ENCODE measurements at places on chromosomes 5 and 9.
A peak's percentile ranks its signal among the peaks of the same experiment; 100 is the strongest.

DNA sequence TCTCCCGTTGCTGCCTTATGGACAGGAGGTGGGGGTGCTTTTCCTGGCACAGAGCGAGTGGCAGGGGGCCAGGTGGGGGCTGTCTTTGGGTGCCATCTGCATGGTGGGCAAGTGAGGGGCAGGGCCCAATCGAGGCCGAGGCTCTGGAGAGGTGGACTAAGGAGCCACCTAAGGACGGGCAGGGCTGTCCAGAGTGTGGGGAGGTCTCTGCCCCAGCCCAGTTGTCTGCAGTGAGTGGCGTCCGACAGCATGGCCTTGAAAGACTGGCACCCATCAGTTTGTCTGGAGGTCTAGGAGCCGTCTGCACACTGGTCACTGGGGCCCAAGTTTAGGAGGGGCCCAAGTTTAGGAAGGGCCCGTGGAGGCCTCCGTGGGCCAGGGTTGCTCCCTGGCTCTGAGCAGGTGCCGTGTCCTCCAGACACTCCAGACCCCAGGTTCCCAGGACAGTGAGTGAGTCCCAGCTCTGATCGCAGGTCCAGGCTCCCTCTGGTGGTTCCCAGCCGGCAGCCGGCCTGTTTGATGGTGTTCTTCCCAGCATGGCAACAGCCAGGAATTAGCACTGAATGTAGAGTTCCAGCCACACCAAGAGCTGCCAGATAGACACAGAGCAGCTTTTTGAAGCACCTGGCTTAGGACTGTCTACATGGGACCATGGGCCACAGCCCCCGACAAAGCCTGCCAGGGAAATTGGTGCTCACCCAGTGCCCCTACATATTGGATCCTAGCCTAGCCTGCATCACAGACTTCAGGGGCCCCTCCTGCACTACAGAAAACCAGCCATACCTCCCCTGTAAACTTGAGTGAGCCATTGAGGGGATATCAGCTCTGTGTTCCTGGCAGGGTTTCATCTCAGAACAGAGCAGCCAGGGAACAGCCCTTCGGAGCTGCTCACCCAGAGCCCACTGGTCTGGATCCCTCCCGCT lies 120.9 kb downstream of the WNK2 start:
- peak; percentile 5 for DNase-seq

DNA sequence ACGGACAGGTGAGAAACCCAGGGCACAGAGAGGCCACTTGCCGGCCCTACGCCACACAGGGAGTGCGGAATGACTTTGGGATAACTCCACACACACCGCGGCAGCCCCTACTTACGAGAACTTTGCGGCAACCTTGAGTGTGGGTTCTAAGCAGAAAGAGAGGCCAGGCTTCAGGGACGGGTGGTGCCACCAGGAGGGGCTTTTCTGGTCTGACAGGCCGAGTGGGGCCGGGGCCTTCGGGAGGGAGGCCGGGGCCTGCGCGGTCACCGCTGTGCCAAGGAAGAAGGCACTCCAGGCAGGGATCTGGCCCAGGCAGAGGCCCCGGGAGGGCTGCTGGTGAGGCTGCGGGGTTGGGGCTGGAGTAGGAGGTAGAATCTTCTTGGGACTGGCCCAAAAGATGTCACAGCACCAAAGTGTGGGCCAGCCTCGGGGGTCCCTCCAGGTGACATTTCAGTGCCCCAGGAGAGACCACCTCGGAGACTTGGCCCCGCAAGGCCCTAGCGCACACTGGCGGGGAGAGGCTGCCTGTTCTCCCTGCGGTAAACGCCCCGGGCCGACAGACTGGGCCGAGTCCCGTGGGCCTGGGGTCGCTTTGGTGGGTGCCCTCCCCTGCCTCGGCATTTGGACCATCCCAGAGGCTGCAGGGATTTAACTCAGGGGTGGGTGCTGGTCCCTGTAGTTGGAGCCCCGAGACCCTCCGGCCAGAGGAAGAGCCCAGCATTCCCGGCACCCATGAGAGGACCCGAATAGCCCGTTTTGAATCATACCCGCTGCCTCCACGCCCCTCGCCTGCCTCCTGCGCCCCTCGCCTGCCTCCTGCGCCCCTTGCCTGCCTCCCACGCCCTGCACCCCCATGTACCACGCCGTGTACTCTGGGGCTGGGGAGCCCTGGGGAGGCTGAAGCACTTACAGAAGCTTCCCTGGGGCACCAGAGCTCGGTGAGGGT lies 9.0 kb upstream of the RNU6ATAC start:
- DNase-seq = no peak

DNA sequence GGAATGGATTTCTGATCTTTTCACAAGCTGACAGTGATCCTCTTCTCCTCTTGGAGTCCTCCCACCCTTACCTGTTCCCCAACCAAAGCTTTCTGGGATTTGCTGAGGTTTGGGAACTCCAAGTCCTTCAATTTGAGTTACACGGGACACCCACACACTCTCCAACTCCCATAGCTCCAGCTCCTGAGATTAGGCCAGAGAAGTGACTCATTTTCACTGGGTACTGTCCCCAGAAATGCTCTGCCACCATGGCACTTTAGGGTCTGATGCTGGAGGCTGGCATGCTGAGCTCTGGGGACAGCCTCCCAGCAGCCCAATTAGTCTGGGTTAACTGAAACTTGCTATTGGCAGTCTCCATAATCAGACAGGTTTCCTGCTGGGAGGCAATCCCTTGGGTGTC lies 14.0 kb upstream of the HRCT1 start:
- no peak for DNase-seq

GRCh38 chr9:33153666-33154065 lies 13.5 kb downstream of the B4GALT1 start:
- no peak for DNase-seq

DNA sequence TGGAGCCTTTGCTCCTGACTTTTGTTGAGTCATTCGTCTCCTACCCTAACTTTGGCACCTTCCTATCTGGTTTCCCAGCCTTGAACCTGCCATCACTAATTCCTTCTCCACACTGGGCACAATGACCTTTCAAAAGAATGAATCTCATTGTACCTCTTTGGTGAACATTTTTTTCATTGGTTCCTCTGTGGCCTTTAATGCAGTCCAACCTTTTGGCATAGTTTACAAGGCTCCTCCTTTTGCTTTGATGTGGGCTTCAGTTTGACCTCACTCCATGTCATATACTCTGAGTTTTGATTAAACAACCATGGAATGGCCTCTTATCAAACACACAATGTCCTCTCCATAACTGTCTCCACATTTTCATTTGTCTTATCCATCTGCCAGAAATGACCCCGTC lies 14.5 kb upstream of the ROPN1L start:
- no peak for DNase-seq

GRCh38 chr5:180521101-180521500 lies 26.9 kb downstream of the CNOT6 start:
- no peak for DNase-seq

GRCh38 chr5:332843-333242 lies 11.3 kb downstream of the AHRR start:
- DNase-seq = no peak

DNA sequence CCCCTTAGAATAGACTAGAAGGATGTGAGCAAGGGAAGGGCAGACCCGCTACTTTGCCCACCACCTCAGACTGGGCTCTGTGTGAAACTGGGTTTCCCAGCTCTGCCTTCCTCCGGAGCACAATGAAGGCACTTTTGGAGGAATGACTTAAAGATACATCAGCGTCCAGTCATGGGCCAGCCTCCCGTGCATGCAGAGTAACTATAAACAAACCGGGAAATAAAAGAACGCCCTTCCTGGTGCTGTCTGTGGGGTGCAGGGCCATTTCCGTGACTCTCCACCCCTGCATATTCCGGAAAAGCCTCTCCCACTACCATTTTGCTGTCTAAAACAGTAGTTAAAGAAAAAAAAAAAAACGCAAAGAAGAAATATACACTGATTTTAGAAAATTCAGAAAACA lies 165.9 kb upstream of the IRX4 start:
- DNase-seq = no peak

GRCh38 chr5:149931992-149932436 lies 12.6 kb downstream of the PDE6A start:
- DNase-seq = no peak

GRCh38 chr5:6611334-6612256 lies 21.2 kb downstream of the NSUN2 start:
- no peak for DNase-seq

GRCh38 chr5:151896031-151896691 lies 28.5 kb downstream of the GLRA1 start:
- peak; percentile 36 for DNase-seq

- no peak for DNase-seq
These were observed 70.6 kb downstream of the TENT4A start for GRCh38 chr5:6783787-6784186.

- DNase-seq = no peak
These were observed 87.5 kb downstream of the TTLL11 start for GRCh38 chr9:122005597-122005996.

DNA sequence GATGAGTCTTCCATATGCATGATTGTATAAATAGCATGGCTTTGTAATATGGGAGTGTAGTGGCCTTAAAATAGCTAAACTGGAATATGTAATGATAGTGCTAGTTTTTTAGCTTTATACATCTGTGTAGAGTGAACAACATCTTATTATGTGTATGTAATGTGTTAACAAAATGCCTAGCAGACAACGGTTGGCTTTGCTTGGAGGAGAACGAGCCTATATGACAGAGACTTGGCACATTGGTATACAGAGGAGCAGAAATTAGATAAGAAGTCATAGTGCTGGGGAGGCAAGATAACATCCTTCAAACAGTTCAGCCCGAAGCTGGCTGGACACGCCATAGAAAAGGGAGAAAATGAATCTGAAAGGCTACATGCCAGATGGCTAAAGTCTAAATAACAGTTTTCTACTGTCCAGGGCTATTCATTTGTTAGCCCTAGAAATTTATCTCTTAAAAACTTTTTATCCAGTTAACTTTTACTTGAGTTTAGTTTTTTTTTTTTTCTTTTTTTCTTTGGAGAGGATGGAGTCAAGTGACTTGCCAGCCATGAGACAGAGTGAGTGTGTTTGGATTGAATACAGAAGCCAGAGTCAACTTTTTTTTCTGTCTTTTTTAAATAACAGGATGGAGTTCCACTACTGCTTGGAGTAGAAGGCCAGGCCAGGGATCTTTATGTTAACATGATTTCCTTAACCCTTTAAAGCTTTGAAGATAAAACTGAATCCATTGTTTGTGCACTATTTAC lies 214.4 kb upstream of the ACTBL2 start:
- no peak for DNase-seq

DNA sequence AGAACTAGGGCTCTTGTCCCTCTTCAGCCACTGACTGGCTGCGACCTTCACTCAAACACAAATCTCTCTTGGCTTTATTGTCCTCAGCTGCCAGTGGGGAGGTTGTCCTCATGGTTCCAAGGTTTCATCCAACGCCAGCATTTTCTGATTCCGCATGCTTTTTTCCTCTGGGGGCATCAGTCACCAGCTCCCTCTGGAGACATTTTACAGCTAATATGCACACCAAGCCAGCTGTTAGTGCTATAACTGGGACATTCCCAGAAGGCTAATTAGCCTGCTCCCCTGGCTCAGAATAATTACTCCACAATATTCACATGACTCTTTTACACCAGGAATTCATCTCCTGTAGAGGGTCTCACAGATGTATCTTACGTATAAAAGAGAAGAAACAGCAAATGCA lies 193.6 kb upstream of the ANKRD55 start:
- DNase-seq = no peak

DNA sequence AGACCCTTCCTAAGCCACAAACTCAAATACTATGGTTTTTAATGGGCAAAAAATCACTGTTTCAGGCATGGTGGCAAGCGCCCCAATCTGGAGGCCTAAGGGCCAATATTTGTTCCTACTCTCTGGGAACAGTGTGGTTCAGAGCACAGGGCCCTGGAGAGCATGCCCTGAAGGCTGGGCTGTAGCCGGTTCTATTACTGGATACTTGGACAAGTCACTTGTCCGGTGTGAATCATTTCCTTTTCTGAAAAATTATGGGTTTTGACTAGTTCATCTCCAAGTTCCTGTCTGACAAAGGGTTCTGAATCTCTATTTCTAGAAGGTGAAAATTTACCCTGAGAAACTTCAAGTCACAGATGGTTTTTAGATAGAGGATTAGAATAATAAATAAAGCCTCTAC lies 75.0 kb downstream of the OTULIN start:
- DNase-seq = no peak

DNA sequence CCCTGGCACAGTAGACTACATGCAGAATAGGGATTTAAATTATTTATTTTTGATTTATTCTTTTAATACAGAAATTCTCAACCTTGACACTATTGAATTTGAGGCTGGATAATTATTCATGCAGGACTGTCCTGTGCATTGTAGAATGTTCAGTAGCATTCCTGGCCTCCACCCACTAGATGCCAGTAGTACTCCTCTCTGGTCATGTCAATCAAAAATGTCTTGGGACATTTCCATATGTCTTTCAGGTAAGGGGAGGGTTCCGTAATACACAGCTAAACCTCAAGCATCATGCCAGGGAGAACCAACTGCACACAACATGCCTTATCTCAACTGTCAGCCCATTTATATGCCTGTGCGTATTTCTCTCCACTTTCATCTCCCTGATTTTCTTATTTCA lies 231.8 kb downstream of the BRINP1 start:
- no peak for DNase-seq

DNA sequence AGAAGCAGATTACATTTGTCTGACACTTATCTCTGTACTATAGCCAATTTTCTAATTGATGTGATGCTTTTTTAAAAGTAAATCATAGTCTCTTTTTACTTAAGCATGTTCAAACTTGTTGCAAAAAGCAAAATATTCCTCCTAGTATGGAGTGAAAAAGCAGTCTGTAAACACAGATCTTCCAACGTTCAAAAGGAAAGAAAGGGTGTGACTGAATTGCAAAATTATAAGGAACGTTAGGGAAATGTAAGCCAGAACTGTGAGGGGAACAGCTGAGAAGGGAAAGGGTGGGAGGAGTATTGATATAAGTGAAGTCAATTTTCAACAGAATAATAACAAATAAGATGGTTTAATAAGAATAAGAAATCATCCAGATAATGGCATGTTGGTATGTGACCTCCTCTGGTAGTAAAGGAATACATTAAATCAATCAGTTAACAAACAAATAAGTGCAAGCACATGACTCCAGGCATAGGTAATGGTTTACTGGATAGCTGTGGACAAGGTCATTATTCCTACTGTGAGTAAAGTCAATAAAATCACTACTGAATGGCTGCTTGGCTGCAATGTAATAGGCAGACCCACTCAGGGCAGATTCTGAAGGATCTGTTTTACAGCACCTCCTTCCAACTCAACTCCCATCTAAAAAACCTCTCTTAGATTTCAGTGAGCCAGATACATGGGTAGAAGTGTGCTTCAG lies 239.1 kb upstream of the NMUR2 start:
- DNase-seq = no peak

- peak; percentile 37 for DNase-seq
These were observed 400.5 kb downstream of the ARRDC3 start for GRCh38 chr5:90982576-90982975.

GRCh38 chr5:72426019-72426418 lies 81.2 kb downstream of the ZNF366 start:
- no peak for DNase-seq
